NCI-H2171 (cell line): ENCODE measurements at places on chromosomes 2 and 18.

DNA sequence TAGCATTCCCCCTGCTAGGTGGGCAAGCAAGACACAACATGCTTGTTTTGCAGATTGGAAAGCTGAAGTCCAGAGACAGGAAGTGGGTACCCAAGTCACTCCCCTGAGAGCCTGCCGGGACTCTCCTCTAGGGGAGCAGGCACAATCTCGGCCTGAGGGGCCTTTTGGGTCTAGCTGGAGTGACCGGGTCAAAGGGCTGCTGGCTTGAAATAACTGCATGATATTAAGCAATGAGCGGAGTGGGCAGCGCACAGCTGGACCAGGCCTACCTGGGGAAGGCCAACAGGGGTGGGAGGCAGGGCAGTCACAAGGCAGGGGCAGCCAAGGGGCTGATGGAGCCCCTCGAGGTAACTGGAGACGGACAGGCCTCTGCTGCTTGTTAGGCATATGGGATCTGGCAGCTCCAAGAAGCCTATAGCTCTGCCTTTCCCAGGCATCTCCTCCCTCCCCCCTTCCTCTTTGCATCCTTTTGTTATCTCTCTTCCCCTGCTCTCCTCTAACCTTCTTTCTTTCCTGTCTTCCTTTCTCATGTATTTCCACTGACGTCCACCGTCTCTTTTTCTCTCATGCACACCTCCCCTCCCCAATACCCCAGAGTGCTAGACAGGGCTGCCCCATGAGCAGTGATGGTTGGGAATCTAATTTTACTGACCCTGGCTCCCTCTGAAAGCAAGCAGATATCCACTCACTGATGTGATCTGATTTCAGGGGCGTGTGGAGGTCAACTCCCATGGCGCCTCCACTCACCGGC, 237.5 kb downstream of the LOXHD1 start:
- no peak for DNase-seq

GRCh38 chr2:69490486-69490885, 53.3 kb upstream of the NFU1 start:
- no peak for DNase-seq

DNA sequence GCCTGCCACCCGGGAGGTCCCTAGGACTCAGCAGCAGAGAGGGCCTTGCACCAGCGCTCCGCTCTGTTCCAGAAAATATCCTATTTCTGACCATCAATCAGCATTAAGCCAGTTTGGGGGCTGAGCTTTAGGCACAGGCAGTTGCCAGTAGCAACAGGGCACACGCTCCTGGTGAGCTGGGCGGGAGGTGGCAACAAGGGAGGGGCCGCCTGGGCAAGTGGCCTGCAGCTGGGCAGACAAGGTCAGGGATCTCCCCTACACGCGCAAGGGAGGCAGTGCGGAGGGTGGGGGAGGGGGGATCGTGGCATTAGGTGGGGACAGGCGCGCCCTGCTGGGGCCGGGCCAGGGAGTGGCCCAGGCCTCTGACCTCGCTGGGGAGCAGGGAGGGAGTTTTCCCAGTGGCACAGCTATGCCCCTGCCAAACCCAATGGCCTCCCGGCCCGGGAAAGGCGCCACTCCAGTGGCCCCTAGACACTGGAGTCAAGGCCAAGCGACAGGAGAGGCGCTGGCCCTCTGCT, 302.8 kb downstream of the NCKAP5 start:
- DNase-seq: no peak

- DNase-seq: no peak
Measured at GRCh38 chr2:225070811-225071210, 28.5 kb upstream of the DOCK10 start.

- DNase-seq: peak; percentile 33
Measured at GRCh38 chr18:3966642-3967358, 488.3 kb downstream of the DLGAP1 start.

- DNase-seq: peak; percentile 82
Measured at GRCh38 chr2:120223034-120223912, at the start of gene TMEM185B. Gene TMEM185B (minus strand): TSS chr2:120223400. CDS start chr2:120222976, 424 bp downstream.

GRCh38 chr2:148614322-148615049, 30.1 kb upstream of the EPC2 start:
- DNase-seq: no peak

- no peak for DNase-seq
Measured at GRCh38 chr2:31110431-31110830, 27.8 kb downstream of the GALNT14 start.

GRCh38 chr2:12750166-12750905, 33.6 kb downstream of the TRIB2 start:
- no peak for DNase-seq

DNA sequence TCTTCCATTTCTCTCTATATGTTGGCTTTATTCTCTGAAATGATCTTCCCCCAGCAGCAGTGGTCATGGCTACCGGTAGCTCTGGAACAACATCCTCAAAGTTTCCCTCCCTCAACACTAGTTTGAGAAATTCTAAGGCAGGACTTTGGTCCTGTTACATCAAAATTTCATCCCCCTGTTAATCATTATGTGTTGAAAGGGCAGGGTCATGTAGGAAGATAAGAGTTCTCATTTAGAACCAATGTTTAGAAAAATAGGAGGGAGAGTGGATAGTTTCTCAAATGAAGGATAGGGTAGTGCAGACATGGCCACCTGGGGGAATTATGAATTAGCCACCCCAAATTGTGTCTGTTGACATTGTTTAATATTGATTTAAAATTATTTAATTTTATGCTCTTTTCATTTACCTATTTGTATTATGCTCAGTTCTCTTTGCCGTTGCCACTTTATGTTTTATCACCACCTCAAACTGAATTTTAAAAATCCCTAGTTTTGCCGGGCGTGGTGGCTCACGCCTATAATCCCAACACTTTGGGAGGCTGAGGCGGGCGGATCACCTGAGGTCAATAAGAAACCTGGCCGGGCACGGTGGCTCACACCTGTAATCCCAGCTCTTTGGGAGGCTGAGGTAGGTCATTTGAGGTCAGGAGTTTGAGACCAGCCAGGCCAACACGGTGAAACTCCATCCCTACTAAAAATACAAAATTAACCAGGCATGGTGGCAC, 22.3 kb downstream of the EML4 start:
- no peak for DNase-seq

DNA sequence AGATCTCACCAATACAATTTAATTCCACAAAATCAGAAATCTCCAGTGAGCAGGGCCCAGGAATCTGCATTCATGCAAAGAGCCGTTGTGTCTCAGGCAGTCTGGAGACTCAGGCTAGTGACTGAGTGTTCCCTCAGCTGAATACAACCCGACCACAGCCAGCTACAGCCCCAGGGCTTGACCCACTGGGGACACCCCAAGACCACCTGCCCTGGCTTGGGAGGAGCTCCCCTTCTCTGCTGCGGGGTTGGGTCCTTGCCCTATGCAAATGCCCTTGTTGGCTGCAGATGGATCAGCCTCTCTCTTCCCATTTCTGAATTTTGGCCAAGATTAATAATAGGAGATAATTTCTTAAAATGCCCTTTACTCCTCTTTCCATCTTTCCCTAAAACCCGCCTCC, 157.7 kb downstream of the TWIST2 start:
- no peak for DNase-seq

DNA sequence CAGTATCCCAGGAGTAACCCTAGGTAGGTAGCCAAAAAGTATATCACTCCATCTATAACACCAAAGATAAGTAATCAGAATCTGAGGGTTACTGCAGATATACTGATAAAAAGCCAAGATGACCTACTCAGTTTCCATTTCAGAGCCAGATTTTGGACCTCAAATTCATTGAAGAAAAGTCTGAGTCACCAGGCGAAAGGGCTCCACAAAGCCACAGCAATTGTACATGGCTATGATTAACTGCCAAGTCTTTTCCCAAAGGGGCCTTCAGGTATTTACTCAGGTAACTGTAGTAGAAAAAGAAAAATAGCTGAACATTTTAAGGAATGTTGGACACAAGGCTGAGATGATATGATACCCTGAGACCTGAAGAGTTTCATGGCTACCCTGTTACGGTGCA, 75.6 kb upstream of the KCNH7 start:
- no peak for DNase-seq

GRCh38 chr2:129301431-129301913, 678.0 kb upstream of the RAB6C start:
- no peak for DNase-seq

GRCh38 chr2:121897335-121897970, 142.0 kb downstream of the TSN start:
- DNase-seq: peak; percentile 17

- no peak for DNase-seq
Measured at GRCh38 chr2:82636402-82637020, 1822.6 kb downstream of the SUCLG1 start.

GRCh38 chr2:179861416-179862067, at the start of gene ZNF385B:
Gene ZNF385B (minus strand): TSS chr2:179861612.
- no peak for DNase-seq

DNA sequence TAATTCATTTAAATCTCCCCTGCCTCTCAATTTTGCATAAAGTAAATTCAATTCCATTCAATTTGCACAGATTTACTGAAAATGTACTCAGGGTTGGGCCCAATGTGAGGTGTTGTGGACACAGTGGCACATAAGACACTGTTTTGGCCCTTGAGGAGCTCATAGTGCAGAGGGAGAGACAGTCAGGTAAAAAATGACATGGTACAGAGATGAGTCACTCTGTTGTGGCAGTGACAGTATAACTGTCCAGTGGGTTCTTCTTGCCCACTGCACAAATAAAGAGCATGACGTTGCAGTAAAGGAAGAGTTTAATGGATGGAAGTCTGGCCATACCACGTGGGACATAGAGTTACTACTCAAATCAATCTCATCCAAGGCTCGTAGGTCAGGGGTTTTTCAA, 400.3 kb upstream of the TRIB2 start:
- no peak for DNase-seq

DNA sequence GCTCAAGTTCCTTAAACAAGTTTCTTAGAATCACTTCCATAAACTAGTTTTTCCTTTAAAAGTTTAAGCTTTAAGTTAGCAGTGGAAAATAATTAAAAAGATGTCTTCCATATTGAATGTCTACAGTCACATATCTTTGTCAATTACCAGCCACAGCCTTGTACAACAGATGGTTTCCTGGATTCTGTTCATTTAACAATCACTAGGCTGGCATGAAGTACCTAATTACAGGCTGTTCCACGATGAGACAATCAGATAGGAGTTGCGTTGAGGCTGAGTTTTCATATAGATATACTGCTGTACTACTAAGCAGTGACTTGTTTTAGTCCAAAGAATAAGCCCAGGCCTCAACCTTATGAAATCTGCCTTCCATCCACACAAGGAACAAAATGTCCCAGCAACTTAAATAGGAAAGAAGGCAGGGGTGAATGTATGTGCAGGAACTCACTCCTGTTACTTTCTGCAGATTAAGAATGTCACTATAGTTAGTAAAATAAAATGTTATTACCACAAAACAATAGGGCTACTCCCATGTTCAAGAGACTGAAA, 131.0 kb downstream of the ZAP70 start:
- peak; percentile 46 for DNase-seq

- DNase-seq: no peak
Measured at GRCh38 chr2:98654699-98655495, 46.5 kb downstream of the UNC50 start.

DNA sequence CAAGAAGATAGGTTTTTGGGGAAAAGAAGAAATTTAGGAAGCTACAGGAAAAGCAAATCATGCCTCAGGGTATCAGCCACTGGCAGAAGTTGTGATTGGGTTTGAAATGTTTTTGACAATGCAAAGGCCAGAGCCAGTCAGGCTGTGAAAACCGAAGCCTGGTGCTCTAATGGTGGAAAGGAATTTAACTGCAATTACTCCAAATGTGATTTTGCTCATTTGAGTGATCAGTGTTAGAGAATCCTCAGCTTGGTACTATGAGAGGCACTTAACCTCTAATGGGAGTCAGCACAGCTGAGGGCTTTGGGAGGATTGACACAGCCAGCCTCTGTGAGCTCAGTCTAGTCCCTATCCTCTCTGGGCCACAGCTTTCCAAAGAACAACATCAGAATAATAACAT, 176.5 kb downstream of the LRRTM1 start:
- DNase-seq: no peak

- no peak for DNase-seq
Measured at GRCh38 chr2:181924336-181924735, 32.8 kb downstream of the ITPRID2 start.

DNA sequence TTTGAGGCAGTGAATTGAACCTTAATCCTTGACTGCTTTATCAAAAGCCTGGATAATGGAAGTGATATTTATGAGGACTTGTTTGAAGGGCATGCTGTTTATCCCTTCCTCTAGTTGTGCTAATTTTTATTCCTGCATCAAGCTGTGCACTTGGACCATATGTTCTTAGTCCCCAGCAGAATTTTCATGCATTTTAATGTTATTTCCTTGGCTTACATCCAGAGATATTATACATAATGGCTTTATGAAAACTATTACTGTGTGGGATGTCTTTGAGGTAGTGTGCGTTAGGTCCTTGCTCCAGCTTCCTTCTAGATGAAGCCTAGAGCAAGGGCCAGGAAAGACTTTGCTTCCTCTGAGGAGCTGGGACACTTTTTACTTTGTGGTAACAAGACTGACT, 378.4 kb downstream of the LPIN1 start:
- DNase-seq: no peak

- DNase-seq: no peak
Measured at GRCh38 chr2:196384729-196385128, 213.4 kb upstream of the STK17B start.

DNA sequence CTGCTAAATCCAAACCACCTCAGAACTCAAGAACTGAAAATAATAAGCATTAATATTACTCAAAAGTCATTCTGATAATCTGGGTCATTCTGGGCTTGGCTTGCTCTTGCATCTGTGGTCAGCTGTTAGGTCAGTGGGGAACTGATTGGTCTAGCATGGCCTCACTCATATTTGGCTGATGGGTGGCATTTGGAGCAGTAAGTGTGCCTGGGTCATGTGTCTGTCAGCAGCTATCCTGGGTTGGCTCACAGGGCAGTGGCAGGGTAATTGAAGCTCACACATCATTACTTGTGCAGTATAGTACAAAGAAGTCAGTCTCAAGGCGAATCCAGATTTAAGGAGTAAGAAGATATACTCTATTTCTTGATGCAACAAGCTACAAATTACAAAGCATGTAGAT, 9.6 kb downstream of the RPL37A start:
- no peak for DNase-seq
